Non-pigmented ciliary epithelial cell (primary cell): ENCODE measurements at places on chromosomes 3 and 15.

GRCh38 chr3:120683671-120684301 is 1.7 kb upstream of the HGD start:
- no peak for DNase-seq

DNA sequence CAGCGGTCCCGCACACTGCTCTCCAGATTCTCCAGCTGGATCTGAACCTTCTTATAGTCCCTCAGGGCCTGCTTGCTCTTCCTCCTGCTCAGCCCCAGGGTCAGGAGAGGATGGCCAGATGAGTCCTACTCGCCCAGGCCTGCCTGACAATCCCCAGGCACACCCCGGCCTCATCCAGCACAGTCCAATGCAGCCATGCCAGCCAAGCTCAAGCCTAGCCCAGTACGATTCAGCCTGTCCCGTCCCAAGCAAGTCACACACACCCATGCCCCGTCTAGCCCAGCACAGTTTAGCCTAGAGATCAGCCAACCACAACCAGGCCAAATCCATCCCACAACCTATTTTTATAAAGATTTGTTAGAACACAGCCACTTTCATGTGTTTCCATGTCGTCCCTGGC is 16.8 kb downstream of the PLXNB1 start:
- DNase-seq, result no peak

DNA sequence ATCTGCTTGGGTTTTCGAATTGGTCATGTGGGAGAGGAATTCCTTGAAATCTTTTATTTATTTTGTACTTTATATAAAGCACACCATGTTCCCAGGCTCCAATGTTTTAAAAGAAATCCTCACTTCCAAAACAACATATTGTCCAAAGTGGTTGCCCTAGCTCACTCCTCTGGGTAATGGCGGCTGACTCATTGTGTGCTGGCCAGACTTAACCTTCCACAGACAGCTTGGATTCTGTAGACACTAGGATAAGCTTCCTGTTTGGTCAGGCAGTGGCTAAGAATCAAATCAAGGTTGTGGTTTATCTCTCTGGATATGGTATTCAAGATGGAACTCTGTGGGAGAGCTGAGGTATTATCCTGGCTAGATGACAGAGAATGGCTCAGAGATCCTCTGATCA is 55.8 kb upstream of the FAM98B start:
- DNase-seq, result peak; percentile 97

- DNase-seq, result no peak
Measured at GRCh38 chr15:98953000-98953787, 54.4 kb downstream of the PGPEP1L start.

- no peak for DNase-seq
Measured at GRCh38 chr3:53815651-53816050, 30.6 kb downstream of the CHDH start.

GRCh38 chr3:123716411-123716810 is 131.6 kb upstream of the HACD2 start:
- no peak for DNase-seq

- no peak for DNase-seq
Measured at GRCh38 chr3:128864351-128864811, 15.0 kb upstream of the ACAD9 start.

- DNase-seq, result no peak
Measured at GRCh38 chr3:31985831-31986230, 4.3 kb downstream of the ZNF860 start.

- no peak for DNase-seq
Measured at GRCh38 chr3:189593581-189593980, 37.6 kb upstream of the TP63 start.

DNA sequence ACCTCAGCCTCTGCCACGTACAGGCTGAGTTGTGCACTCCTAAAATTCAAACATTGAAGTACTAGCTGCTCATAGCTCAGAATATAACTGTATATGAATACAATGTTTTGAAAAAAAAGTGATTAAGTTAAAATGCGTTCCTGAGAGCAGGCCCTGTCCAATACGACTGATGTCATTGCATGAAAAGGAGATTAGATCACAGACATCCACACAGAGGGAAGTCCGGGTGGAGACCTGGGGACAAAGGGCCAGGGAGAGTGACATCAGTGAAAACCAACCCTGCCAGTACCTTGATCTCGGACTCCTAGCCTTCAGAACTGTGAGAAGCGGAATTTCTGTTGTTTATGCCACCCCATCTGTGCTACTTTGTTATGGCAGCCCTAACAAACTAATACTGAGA is 311.4 kb upstream of the NR2F2 start:
- no peak for DNase-seq

DNA sequence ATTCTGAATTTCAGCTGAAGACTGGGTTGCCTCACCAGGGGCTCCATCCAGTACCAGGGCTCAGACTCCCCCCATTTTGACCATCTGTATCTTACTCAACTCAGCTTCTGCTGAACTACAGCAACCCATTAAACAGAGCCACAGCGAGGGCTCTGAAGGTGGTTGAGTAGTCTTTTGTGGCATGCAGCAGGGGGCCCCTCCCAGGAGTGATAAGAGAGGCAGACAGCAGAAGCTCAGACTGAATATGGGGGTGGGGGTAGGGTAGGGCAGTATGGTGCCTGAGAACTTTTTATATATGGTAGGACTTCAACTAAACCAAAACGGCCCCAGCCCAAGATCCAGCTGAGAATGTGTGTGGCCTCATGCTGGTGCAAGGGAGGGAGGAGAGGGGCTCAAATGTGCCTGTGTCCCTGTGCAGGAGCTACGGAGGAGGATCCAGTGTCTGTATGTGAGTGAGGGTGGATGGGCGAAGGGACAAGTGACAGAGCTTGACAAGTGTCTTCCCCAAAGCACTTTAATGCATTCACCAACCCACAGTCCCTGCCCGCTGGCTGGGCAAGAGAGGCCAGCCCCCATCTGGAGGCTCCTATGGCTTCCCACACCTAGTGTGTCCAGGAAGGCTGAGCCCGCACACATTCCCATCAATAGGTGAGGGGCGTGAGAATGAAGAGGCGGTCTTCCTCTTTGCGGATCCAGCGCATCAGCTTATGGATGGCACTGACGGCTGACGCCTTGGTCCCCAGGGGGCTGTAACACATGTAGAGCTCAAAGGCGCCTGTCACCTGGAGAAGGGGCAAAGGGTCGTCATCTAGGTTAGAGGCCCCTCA is 4.9 kb upstream of the MST1R start:
- DNase-seq, result no peak

DNA sequence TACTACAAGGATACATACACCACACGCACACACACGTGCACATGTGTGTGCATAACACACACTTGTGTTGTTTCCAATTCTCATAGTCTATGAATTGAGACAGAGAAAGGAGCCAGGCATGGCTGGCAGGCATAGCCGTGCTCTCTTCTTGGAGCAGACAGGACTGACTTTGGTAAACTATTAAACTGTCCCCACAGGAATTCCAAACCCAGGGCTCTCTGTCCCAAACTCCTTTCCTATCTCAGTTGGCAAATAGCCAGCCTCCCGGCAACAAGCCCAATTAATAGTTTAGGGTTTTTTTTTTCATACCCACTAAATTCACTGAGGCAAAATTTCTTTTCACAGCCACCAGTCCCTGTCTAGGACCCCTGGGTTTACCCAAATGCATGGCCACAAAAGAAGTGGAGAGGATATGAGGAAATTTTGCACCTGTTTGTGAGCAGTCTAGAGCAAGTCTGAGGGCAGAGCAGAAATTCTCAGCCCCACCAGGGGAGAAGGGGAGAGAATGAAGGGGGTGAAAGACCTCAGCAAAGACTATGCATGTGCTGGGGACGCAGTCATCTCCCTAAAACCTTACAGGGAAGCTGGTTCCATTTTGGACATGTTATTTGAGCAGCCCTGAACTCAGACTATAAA is 17.8 kb downstream of the GALNT15 start:
- DNase-seq, result no peak

DNA sequence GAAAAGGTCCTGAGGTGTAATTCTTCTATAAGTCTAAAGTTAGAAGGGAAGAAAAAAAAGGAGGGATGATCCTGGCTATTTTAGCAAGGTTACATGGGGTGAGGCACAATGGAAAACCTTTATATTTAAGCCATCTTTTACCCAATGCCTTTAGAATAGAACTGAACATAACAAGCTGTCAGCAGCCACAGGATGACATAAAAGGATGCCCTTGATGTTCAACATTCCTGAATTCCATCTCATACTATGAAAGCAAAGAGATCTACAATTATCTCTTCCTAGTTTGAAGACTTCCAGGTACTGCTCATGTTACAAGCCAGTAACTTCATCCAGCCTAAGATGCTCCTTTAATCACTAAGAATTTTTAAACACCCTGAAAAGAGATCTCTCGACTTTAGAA is 26.9 kb downstream of the NEK10 start:
- DNase-seq, result no peak

GRCh38 chr15:74263466-74263865 is 27.3 kb downstream of the CCDC33 start:
- no peak for DNase-seq
